K562 (cell line): ENCODE measurements at places on chromosomes 4 and X.

DNA sequence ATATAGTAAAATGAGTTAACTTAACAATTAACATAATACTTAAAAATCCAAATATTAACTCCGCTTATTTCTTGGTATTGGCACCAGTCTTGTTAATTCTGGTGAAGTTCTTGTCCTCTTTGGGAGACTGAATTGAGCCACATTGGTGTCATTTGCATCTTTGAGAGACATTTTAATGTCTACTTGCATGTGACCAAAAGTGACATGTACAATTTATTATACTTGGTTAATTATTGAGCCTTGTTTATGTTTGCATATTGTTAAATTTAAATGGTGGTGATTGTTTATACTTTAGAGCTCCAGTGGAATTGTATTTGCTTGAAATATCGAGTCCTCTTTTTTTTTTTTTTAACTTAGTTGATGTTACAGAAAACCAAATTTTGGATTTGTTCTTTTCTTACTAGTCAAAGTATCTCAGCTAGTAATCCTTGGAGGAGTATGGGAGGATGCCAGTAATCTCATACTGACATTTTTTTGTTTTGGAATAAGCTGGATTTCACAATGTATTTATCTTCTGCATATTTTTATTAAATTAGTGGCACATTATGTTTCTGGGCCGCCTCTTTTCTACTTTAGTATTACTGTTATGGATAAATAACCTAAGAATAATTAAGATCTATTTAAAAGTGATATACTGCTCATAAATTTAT, 3.9 kb downstream of the SPCS3 start:
- no peak for DNase-seq

GRCh38 chrX:63350465-63350877, 661 bp downstream of the SPIN4 start:
- DNase-seq = peak; percentile 5

GRCh38 chrX:46803140-46803539, 33.7 kb upstream of the RP2 start:
- no peak for DNase-seq

DNA sequence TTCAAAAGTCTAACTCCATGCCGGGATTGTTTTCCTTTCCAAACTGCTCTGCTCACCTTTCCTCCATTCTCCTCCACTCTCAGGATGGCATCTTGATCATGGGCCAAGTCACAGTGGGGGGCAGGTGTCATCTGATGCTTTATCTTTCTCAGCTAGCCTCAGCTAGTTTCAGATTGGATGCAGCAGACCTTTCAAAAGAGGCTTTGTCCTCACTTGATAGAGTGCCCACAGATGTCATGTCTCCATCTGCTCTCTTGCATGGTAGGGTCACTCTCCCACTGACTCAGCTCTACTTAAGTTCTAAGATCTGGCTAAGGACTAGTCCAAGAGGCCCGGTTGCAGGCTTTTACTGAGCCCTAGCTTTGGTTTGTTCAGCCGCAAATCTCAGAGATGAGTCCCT, 341.8 kb upstream of the GALNT7 start:
- DNase-seq = no peak

- DNase-seq = no peak
Observed at GRCh38 chr4:132792310-132792709, 356.8 kb upstream of the PCDH10 start.

- DNase-seq = no peak
Observed at GRCh38 chr4:179607003-179607402, 2164.8 kb upstream of the AGA start.

- no peak for DNase-seq
Observed at GRCh38 chr4:37827030-37827685, 672 bp downstream of the PGM2 start.
